ENCODE measurements at places on chromosomes 1 and 21. TPM values are rescaled to one million over a fixed set of nuclear protein-coding genes. Genes with fewer than 3 reads are reported as not detected.

SRSF10 gene
- polyA plus RNA-seq = 52.8 TPM

MAGI3 gene
- polyA plus RNA-seq = 9.5 TPM

TMEM61 gene
- polyA plus RNA-seq = 6.7 TPM

PTPRF gene
- polyA plus RNA-seq = 255 TPM

HMCN1 gene
- polyA plus RNA-seq = 0.54 TPM

MRPL24 gene
- 59.2 TPM for polyA plus RNA-seq

OR2T11 gene
- not detected for polyA plus RNA-seq
